Nephron progenitor cell (in vitro differentiated cells): ENCODE measurements at places on chromosomes 3 and 15.

- DNase-seq, result no peak
Observed at GRCh38 chr15:34581043-34581365, 2.4 kb downstream of the GOLGA8B start.

DNA sequence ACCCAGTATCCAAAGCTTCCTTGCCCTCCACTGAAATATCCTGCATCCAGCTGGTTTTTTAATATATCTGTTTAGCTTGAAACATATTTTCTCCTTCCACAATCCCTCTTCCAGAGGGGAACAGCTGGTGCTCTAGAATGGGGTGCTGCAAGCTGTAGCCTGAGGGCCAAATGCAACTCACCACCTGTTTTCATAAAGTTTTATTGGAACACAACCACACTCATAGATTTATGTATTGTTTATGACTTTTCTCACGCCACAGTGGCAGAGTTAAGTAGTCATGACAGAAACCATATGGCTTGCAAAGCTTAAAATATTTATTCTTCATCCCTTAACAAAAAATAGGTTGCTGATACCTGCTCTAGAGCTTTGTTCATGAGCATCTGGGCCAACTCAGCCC lies 298.7 kb downstream of the CLSTN2 start:
- DNase-seq, result no peak

DNA sequence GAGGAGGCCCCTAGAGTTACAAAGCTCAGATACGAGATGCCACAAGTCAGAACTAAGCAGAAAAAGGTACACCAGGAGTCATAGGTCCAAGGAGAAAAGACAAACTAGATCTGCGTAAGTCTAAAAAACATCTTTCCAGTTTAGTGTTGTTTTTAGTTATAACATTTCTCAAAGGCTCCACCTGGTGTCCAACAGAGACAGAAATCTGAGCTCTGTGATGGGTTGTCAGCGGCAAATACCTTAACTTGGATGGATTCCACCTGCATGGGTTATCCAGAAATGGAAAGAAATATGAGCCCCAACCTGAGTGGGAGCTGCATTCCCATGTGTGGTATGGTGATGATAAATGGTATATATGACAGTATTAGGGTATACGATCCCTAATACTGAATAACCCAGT lies 238.6 kb upstream of the CHRM5 start:
- DNase-seq, result no peak

GRCh38 chr3:181782306-181782954 lies 70.7 kb downstream of the SOX2 start:
- DNase-seq, result no peak

DNA sequence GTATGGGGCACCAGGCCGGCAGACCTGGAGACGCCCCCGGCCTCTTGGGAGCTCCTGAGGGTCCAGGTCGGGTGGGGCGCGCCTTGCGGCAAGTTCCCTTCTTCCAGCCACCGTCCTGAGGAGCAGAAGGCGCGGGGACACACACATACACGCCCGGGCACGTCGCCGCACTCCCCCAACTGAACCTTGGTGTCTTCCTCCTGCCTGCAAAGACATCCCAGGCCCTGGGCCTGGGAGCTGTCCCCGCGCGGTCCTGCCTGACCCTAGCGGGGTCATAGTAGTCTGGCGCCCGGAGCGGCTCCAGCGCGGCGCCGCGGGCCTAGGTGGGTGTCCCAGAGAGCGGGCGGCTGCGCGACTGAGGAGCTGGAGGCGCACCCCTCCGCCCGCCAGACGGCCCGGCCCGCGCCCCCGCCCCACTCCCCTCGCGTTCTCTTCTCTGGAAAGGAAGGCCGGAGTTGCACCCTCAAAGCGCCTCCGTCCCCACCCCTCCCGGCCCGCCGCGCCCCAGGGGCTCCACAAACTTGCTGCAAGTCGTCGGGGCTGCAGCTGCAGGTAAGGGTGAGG lies 185.9 kb upstream of the LINGO1 start:
- no peak for DNase-seq

DNA sequence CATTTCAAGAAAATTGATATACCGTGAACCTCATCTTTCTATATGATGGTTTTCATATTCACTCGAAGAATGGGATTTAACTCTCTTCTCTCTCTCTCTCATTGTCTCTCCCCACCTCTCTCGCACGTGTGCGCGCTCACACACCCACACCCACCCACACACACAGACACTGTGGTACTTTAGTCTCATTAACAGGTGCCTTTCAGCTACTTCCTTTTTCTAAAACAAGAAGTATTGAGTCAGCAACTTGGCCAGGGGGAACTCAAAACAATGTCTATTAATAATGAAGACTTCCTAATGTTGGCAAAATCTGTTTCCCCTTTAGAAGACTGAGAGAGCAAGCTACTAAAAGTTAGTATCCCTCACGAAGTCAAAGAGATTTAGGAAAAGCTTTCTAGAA lies 150.7 kb downstream of the TMCO5A start:
- DNase-seq, result no peak

DNA sequence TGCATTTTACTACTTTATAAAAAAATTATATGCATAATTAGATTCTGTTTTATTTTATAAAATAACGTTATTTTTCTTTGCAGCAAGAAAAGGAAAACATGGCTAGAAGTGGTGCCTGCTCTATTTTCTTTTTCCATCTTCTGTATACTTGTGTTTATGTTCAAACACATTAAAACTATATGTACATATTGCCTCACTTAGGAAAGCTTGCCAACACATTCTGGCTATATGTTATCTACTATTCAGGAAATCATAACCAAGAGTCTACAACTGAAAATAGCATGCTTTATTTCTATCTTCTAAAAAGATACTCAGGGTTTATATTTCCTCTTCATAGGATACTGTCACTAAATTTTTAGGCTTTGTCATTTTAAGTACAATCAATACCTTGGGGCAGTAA lies 90.2 kb upstream of the KCNMB2 start:
- DNase-seq, result no peak

GRCh38 chr3:49967291-49967690 lies 27.3 kb downstream of the RBM6 start:
- no peak for DNase-seq

GRCh38 chr15:64682255-64682654 lies 93.1 kb downstream of the RBPMS2 start:
- DNase-seq, result no peak

DNA sequence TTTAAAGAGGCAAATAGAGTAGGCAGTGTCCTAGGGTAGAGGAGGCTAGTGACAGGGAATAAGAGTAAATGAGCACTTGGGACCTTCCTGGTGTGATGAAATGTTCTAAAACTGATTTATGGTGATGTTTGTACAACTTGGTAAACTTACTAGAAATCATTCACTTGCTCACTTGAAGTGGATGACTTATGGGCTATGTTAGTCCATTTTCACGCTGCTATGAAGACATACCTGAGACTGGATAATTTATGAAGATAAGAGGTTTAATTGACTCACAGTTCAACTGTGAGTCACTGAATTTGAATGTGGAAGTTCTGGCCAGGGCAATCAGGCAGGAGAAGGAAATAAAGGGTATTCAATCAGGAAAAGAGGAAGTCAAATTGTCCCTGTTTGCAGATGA lies 31.7 kb upstream of the DHX36 start:
- no peak for DNase-seq

DNA sequence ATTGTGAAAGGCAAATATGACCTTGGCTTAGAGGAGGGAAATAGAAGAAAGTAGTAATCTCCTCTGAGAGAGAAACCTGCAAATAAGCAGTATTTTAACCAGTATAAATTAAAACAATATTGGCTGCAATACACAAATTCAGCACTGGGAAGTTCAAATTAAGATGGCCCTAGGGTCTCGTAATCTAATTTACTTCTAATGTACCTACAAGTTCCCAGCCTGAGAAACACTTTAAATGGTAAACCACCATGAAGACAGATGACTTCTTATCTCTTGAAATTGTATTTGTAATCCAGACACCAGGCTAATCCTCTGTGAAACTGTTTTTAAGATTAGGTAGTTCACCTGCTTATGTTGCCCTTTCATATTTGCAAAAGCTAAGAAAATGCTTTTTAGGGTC lies 199.7 kb downstream of the CADPS start:
- no peak for DNase-seq

GRCh38 chr3:121758727-121759450 lies 9.3 kb upstream of the GOLGB1 start:
- DNase-seq, result no peak

GRCh38 chr15:73959012-73959581 lies 32.8 kb downstream of the LOXL1 start:
- no peak for DNase-seq

DNA sequence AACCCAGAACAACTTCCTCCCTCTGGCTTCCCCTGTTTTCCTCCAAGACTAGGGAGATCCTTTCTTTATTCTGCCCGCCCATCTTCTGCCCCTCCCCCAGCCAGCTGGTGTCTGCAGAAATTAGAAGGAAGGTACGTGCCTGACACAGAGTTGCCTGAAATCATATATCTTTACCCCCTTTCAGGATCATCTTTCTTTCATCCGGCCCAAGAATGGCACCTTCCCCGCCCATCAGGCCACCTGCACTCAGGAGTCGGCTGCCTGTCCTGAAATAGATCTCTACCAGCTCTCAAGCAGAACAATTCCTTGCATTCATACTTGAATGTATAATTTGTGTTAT lies 133.7 kb downstream of the VGLL4 start:
- peak; percentile 59 for DNase-seq

DNA sequence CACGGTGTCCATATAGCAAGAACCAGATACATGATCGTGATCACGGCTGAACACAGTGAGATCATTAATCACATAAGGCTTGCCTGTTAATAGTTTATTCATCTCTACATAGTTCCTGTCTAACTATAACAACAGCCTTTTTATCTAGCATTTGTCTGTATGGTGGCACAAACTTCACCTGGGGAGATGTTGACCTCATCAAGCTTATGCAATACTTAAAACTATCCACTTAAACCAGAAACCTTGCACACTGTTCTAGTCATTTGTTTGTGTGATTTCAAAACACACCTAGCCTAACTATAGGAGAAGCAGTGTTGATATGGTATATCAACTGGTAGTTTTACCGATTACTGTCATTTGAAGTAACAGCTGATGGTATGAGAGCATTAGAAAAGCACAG lies 124.8 kb downstream of the VPS13C start:
- DNase-seq, result no peak

DNA sequence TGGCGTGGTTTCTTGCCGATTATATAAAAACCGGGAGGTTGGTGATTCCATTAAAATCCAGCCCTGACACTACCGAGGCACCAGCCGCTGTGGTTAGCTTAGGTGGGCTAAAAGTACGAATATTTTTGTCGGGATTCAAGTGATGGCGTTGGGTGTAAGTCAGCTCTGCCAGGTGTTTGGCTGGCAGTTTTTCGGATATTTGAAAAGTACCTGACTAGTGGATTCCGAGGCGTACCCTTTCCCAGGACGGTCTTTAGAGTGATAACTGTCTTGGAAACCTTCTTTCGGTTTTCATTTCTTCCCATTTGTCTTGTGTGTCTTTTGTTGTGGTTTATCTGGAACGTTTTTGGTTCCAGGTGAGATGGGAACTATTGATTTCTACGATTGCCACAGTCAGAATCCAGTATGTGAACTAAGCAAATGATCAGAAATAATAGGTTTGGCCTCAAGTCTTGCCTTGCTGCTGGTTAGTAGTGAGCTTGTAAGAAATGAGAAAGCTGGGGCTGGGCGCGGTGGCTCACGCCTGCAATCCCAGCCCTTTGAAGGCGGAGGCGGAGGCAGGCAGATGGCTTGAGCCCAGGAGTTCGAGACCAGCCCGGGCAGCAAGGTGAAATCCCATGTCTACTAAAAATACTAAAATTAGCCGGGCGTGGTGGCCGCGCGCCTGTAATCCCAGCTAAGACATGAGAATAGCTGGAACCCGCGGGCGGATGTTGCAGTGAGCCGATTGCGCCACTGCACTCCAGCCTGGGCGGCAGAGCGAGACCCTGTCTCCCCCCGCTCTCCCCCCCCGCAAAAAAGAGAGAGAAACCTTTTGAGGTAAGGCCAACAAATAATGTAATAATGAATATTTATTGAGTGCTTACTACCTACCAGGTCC lies 1.4 kb downstream of the FYTTD1 start:
- peak; percentile 17 for DNase-seq

DNA sequence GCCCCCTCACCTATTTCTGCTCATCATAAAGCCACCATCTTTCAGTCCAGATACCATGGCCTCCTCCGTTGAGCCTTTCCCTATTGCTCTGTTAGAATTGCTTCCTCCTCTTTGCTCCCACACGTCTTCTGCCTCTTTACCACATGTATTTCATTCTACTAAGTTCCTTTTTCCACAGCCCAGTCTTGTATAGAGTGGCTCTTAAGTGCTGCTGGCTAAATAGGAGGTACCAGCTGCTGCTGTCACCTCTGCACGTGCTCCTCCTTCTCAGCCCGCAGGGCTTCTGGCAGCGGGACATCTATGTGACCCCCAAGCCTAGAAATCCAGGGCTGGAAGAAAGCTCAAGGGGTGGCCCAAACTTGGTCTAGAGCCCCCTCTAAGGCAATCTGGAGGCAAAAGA lies 38.8 kb upstream of the PLXND1 start:
- DNase-seq, result no peak

DNA sequence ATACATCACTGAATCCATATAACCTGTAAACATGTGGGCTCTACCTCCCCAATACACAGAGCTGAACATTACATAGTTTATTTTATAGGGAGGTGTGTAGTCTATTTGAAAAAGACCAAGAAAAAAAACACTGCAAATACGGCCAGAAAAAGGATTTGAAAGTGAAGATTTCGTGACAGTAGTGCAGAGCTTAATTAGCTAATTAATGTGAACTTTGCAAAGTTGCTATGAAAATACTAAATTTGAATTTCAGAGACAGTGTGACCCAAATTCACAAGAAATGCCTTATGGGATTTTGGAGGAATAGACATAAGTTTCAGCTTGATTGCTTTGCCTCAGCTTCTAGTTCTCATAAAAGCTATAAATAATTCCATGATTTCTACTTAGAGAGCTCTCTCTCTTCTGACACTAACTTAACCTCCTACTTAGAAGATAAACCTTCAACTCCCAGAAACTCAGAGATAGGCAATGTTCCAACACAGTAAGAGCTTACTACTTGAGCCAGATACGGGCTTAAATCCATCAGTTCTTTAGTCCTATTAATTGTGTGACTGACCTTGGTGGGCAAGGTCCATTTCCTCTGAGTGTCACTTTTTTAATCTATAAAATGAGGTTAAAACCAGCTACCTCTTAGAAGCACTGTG lies 87.3 kb upstream of the THBS1 start:
- no peak for DNase-seq

DNA sequence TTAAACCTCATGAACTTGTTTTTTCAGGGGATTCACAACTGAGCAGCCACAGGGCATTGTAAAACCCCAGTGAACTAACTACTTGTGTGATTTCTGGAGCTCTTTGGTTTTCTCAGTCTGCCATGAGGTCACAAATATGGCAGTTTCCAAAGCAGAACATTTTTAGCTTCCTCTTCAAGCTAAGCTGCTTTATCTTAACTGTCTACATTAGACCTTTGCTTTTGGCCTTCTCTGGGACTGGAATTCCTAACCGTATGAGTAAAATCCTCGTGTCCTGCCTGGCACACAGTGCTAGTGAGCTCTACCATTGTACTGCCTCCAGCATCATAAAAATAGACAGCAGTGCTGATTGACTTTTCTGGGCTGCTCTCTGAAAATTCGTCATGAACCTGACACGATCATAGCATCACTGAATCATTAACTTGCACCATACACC lies 22.1 kb downstream of the CDIN1 start:
- DNase-seq, result no peak

- no peak for DNase-seq
Observed at GRCh38 chr3:116057400-116058006, 387.8 kb downstream of the LSAMP start.
